ENCODE measurements at places on chromosomes 16 and 17. TPM values are rescaled to one million over a fixed set of nuclear protein-coding genes. Genes with fewer than 3 reads are reported as not detected.
A peak's percentile ranks its signal among the peaks of the same experiment; 100 is the strongest.

NEK8 gene
- 5.0 TPM for total RNA-seq

KRT24 gene
- not detected for total RNA-seq

QPRT gene
- 10.2 TPM for total RNA-seq

C1QTNF8 gene
- not detected for total RNA-seq

TBC1D3L gene
- 17.1 TPM for total RNA-seq

HSPB9 gene
- 0.16 TPM for total RNA-seq

NUPR1 gene
- total RNA-seq: not detected

TEDC2 gene
- total RNA-seq: 32.9 TPM

PDIA2 gene
- not detected for total RNA-seq

CD300E gene
- total RNA-seq: not detected

GJD3 gene
- total RNA-seq: 0.29 TPM

DNA sequence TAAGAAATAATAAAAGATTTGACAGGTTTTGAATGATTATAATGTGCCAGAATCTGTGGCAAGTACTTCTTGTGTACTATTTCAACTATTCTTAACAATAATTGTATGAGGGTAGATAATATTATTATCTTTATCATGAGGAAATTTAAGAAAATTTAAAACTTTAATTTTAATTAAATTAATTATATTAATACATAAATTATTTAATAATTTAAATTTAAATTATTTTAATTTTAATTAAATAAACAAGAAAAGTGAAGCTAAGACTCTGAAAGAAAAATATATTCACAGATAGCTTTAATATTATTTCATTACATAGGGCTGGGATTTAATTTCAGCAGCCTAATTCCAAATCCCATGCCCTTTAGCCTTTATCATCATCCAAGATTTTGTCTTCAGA, 31.4 kb upstream of the NETO2 start:
- no peak overlapping the region for H3K27ac ChIP-seq
- H3K27me3 ChIP-seq: no peaks in the 10 kb centered on the region
- H3K4me3 ChIP-seq: no peak overlapping the region
- peaks cover 3% of the 10 kb centered on the region for H3K36me3 ChIP-seq
- no peak for DNase-seq

DNA sequence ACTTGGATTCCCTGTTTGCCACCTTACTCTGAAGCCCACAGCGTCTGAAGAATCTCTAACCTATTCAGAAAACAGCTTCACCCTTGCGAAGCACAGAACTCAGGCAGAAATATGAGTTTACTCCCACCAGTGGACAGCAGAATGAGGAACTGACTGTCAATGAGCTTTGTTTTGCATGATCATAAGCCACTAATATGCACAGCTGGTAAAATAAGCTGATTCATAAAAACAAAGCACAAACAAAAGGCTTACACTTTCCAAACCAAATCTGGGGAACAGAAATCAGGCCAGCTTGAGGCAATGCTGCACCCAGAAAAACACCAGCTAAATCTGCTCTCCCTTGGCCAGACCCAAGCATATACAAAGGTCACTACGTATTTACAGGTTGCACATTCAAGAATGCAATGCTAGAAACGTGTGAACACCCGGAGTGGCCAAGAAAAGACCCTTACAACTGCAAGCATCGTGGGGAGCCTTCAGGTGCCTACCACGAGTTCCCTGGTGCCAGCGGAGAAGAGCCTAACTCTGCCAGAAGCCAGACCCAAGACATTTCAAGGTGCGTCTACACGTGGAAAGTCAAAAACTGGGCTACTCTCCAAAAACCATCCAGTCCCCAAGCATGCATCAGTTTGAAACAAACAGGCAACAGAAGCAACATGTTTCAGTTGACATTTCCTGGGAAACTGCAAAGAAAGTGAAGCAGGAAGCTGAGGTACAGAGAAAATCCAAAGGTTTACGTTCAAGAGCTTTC, 207.1 kb downstream of the ZFHX3 start:
- peaks cover 41% of the 10 kb centered on the region for H3K4me1 ChIP-seq
- H3K27ac ChIP-seq: no peak overlapping the region
- H3K4me3 ChIP-seq: no peak overlapping the region
- peaks cover 14% of the 10 kb centered on the region for H3K27me3 ChIP-seq
- H3K36me3 ChIP-seq: no peaks in the 10 kb centered on the region

GRCh38 chr17:49748791-49749190, 15.1 kb downstream of the FAM117A start:
- H3K27me3 ChIP-seq: no peaks in the 10 kb centered on the region
- peaks cover 24% of the 10 kb centered on the region for H3K36me3 ChIP-seq
- H3K27ac ChIP-seq: peak overlapping the region; percentile 89
- peaks cover 77% of the 10 kb centered on the region for H3K4me1 ChIP-seq
- peak overlapping the region; percentile 68 for H3K4me3 ChIP-seq

GRCh38 chr17:40323391-40324381, 14.7 kb downstream of the RARA start:
- H3K4me3 ChIP-seq: peak overlapping the region; percentile 95
- H3K27ac ChIP-seq: peak overlapping the region; percentile 98
- DNase-seq: peak; percentile 72
- H3K4me1 ChIP-seq: peaks cover 86% of the 10 kb centered on the region
- H3K27me3 ChIP-seq: no peaks in the 10 kb centered on the region
- H3K36me3 ChIP-seq: peaks cover 60% of the 10 kb centered on the region

- no peak overlapping the region for H3K27ac ChIP-seq
- H3K4me3 ChIP-seq: no peak overlapping the region
- no peaks in the 10 kb centered on the region for H3K4me1 ChIP-seq
- no peak for DNase-seq
These were observed 239.6 kb downstream of the UTP18 start for GRCh38 chr17:51499897-51500296.

GRCh38 chr17:21530311-21530710, 154.2 kb downstream of the KCNJ12 start:
- no peak for DNase-seq
- peaks cover 18% of the 10 kb centered on the region for H3K4me1 ChIP-seq
- no peak overlapping the region for H3K27ac ChIP-seq
- no peak overlapping the region for H3K4me3 ChIP-seq
- no peaks in the 10 kb centered on the region for H3K27me3 ChIP-seq

DNA sequence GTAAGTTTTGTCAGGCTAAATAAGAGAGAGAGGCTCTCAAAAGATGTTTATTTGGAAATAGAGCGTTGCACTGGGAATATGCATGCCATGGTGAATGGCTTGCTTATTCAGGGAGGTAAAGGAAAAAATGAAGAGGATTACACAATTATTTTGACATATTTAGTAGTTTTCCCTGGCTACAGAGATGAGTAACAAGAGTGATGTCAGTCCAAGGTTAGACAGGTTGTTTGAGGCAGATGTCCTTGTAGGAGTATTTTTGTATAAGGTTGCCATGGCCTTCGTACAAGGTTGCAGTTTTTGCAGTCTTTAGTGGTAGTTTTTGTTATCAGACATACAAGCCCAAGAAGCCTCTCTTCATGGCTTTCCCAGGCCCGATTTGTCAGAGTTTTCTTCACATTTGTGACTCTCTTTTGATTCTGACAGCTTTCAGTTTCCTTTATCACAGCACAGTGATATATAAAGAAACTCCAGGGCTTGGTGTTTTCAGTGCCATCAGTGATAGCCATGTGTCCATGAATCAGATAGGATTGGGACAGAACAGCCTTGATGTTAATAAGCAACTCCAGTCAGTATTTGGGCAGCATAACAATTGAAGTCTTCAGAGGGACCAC, 18.7 kb upstream of the LGALS9 start:
- H3K27me3 ChIP-seq: no peaks in the 10 kb centered on the region
- DNase-seq: no peak
- H3K4me3 ChIP-seq: no peak overlapping the region
- peaks cover 19% of the 10 kb centered on the region for H3K4me1 ChIP-seq

- no peak for DNase-seq
- H3K4me3 ChIP-seq: no peak overlapping the region
- no peaks in the 10 kb centered on the region for H3K4me1 ChIP-seq
- no peak overlapping the region for H3K27ac ChIP-seq
- no peaks in the 10 kb centered on the region for H3K36me3 ChIP-seq
These were observed 74.5 kb upstream of the MYOCD start for GRCh38 chr17:12591021-12591735.

Measured in activated CD8-positive, alpha-beta T cell treated with anti-CD3 and anti-CD28 coated beads, Interleukin-2, amount 10 ng/mL, durations not matched to agents 7 days and 5 days (primary cell).